Mammary microvascular endothelial cell (primary cell): ENCODE measurements at places on chromosomes 1 and 21. TPM values are rescaled to one million over a fixed set of nuclear protein-coding genes. Genes with fewer than 3 reads are reported as not detected.

Gene AMIGO1
- 0.44 and 1.3 TPM in 2 replicates for total RNA-seq

Gene S100A4
- 2.8 and 5.5 TPM in 2 replicates for total RNA-seq

Gene CLEC20A
- total RNA-seq: 0.15 TPM in 1 of 2 replicates, not detected in the other

Gene HPDL
- 4.7 and 9.3 TPM in 2 replicates for total RNA-seq

Gene LCE3D
- total RNA-seq: not detected in 2 replicates

Gene GBP3
- total RNA-seq: 39.9 and 47.0 TPM in 2 replicates

Gene ANKRD65
- total RNA-seq: 0.47 and 0.64 TPM in 2 replicates

Gene RHBDL2
- 0.59 and 0.87 TPM in 2 replicates for total RNA-seq

Gene GJB4
- total RNA-seq: not detected in 2 replicates

Gene KRTAP20-2
- total RNA-seq: not detected in 2 replicates

Gene NEXN
- total RNA-seq: 5.0 and 7.0 TPM in 2 replicates

Gene NKAIN1
- total RNA-seq: 0.47 TPM in 1 of 2 replicates, not detected in the other

Gene LCE6A
- total RNA-seq: not detected in 2 replicates

Gene NCMAP
- not detected in 2 replicates for total RNA-seq

Gene PTGFR
- 0.87 and 1.7 TPM in 2 replicates for total RNA-seq

Gene BATF3
- total RNA-seq: 0.59 TPM in 1 of 2 replicates, not detected in the other

Gene CLCN6
- 8.0 and 9.5 TPM in 2 replicates for total RNA-seq
